ENCODE measurements at places on chromosomes 1 and 21.

GRCh38 chr1:184359909-184360308 lies 26.9 kb upstream of the C1orf21 start:
- DNase-seq, result no peak

GRCh38 chr21:8989261-8989711 lies 1532.1 kb upstream of the TPTE start:
- no peak for DNase-seq

GRCh38 chr1:150281758-150282557 lies at the start of gene CIART:
TSS of gene CIART (plus strand) at chr1:150282554. CDS start at chr1:150283268, 714 bp downstream.
- peak; percentile 99 for DNase-seq

DNA sequence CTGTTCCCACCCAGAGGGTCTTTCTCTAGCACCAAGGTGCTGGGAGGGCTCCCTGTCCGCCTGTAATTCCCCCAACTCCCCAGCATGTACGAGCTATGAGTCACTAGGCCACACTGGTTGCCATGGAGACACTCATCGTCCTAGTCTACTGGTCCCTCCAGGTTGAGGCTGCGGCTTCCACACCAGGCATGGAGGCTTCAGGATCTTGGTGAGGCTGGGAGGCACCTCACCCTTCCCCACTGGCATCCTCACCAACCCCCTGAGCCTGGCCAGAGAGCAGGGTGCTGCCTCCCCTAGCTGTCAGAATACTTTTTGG lies 75.6 kb upstream of the KAZN start:
- DNase-seq, result no peak

- no peak for DNase-seq
Observed at GRCh38 chr1:208090388-208091301, 153.5 kb downstream of the PLXNA2 start.

- DNase-seq, result no peak
Observed at GRCh38 chr1:39452540-39452939, 38.9 kb upstream of the BMP8A start.

DNA sequence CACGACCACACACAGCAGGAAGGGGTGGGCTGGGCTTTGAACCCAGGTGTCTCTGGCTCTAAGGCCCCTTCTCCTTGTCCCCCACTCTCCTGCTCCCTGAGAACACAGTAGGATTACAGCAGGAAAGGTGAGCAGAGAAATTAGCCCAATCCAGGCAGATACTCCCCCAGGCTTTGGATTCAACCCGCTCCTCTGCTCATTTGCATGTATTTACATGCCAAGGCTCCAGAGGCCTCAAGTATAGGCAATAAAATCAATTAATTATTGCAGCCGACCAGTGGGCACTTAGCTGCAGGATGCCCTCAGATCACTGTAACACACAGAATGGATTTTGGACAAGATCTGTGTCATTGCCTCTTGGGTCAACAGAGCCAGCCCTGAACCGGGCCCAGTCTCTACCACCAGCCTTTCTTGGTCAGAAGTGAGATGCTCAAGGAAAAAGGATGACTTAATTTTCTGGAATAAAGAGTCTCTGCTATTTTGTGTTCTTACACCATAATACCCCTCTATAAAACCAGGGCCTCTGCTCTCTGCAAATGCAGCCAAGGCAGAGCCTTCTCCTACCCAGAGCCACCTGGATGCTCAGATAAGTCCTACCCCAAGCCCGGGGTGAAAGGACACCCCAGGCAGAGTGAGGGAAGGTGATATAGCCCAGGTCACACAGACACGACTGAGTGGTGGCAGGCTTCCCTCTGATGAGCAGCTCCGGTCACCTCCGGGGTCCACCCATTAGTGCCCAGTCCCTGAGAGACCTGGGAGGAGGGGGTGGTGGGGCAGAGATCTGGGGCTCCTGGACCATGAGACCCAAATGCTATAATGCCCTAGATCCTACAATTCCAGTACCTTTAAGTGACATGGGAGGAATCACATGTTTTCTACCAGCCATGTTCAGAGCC lies 28.9 kb downstream of the MATN1 start:
- no peak for DNase-seq

DNA sequence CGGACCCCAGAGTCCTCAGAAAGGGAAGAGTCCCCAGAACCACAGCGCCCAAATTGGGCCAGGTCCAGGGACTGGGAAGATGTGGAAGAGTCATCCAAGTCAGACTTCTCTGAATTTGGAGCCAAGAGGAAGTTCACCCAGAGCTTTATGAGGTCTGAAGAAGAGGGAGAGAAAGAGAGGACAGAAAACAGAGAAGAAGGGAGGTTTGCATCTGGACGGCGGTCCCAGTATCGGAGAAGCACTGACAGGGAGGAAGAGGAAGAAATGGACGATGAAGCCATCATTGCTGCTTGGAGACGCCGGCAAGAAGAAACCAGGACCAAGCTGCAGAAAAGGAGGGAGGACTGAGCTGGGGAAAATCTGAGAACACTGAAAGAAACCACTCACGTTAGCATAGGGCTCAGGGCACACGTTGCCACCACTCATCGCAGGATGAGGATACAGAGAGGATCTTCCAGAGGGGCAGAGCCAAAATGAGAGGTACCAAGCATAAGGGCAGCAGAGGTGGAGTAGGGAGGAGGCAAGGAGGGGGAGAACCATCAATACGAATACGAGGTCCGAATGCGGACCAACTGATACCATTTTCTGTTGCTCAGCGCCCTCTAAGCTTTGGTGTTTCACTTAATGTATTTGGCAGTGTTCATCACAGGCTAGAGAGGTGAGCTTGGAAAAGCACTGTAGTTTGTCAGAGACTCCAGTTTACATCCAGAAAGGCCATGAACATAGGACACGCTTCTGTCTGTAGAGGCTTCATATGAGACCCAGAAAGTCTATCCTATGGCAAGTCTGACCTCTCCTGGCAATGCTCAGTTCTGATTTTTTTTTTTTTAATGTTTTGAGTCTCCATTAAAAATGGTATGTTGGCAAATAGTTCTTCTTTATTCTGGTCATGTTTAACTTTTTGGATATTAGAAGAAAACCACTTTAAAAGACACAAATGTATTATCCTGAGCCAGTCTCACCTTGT lies 34.7 kb downstream of the STYXL2 start:
- no peak for DNase-seq

DNA sequence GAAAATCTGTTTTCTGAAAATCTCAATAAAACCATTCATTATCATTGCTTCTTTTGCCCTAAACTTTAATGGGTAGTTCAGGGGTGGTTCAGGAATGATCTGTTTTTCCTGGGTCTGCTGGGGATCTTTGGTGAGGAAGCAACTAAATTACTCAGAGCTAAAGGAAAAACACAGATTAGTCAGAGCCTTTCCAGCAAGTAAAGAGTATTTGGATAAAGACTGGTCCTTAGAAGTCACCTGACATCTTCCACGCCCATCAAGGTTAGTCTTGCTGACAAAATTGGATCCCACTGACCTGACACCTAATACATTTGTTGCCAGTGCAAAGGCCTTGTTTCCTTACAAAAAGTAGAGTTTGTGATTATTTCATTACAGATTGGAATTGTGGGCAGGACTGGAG lies 24.2 kb downstream of the HSPA13 start:
- no peak for DNase-seq

DNA sequence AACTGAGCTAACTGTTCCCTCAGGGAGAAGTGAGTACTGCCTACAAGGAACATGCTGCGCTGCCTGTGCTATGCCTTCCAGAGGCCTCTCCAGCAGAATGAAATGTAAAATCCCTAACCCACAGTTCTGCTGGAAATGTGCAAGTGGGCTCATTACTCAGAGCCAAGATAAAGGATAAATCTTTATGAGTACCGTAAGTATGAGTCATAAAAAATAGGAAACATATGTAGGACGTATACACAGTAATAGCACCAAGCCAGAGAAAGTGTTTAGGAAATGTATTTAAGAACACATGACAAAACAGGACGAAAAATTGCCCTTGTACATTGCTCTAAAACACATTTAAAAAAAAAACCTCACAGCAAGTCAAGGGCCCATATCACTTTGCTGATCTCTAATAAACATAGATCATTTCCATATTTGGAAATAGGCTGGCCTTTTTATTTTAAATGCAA lies 104.6 kb downstream of the TGFBR3 start:
- no peak for DNase-seq

- peak; percentile 61 for DNase-seq
Observed at GRCh38 chr1:202860744-202861419, 28.1 kb downstream of the RABIF start.

Data from NCI-H1092 (cell line).